Upper lobe of left lung (tissue), 6 donors: ENCODE measurements at places on chromosomes 7 and 10.
A peak's percentile ranks its signal among the peaks of the same experiment; 100 is the strongest.

DNA sequence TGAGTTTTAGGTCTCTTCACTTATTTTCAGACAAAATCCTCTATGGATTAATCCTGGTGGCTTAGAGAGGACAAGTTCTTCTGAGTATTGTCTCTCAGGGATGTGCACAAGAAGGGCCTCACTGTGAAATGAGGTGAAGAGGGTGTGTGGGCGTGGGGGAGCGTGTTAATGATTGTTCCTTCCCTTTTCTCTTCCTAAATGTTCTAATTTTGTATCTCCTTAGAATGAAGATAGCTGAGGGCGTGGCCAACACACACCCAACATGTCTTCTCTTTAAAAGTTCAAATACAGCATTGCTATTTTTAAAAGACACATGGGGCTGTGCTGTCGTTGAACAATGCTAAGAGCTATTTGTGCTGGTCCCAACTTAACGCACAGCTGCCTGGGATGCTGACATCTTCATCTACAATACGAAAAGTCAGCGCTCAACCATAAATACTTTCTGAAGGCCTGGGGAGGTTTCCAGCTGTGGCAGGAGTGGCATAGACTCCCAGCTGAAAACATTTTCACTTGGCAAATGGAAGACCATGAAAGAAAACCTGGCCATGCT lies 135.9 kb downstream of the JCAD start:
- no peak for DNase-seq

GRCh38 chr7:13904689-13905088 lies 84.8 kb downstream of the ETV1 start:
- no peak for DNase-seq

- no peak for DNase-seq
These were observed 50.3 kb downstream of the PALD1 start for GRCh38 chr10:70528741-70529362.

- no peak for DNase-seq
These were observed 3.1 kb upstream of the LDB3 start for GRCh38 chr10:86665218-86665607.

DNA sequence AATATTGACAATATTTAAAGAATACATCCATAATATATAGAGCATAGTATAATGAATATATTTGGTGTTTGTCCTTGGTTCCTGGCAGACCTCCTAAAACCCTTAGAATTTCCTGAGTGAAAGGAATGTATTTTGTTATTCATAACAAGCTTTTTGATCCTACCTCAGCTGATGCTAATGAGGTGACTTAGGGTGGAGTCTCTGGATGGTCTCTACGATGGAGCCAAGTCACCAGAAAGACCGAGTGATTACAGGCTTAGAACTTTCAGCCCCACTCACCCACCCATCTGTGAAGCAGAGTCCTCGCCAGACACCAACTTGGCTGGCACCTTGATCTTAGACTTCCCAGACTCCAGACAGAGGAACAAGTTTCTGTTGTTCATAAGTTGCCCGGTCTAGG lies 35.9 kb downstream of the UPF2 start:
- DNase-seq, result no peak

GRCh38 chr10:72392571-72392970 lies 37.9 kb upstream of the DNAJB12 start:
- no peak for DNase-seq

DNA sequence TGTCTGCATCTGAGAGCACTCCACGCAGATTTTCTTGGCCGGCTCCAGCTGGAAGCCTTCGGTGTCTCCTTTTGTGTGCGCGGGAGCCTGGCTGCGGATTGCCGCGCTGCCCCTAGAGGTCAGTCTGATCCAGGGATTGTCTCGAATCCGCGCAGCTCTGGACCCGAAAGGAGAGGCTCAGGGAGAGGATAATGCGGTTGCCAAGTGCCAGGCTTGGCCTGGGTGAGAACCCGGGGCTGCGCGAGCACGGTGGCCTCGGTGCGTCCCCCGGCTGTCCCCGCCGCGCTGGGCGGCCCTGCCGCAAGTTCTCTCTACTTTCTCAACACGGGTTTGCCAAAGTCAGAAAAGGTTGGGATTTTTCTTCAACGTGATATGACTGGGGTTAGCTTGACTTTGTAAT lies 140.9 kb downstream of the ADCYAP1R1 start:
- DNase-seq, result peak; percentile 81

GRCh38 chr10:49242604-49243003 lies 54.4 kb upstream of the TMEM273 start:
- no peak for DNase-seq

DNA sequence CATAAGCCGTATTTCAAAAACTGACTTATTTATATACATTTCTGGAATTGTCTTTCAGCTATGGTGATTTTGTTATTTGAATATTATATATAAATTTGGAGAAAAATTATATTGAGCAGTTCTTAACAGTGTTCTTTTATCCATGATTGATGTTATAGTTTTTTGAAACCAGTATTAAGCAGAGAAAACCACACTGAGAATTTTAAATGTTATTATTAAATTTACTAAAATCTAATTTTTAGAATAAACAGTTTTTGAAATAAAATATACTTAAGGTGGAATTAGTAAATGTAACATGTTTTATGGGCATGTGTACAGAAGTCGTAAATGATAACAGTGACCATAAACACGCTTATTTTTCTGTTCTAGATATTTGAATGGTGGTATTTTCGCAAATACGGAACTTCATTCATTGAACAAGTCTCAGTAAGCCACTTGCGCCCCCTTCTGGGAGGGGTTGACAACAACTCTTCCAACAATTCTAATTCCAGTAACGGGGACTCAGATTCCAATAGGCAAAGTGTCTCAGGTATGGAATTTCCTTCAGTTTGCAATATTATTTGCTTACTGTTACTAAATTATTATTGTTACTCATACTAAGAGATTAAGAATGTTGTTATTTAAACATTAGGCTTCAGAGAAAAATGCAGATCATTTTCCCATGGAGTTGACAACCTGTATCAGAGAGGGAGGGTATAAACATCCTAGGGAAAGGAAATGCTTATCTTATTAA lies 166.1 kb downstream of the ST7 start:
- DNase-seq, result peak; percentile 80

DNA sequence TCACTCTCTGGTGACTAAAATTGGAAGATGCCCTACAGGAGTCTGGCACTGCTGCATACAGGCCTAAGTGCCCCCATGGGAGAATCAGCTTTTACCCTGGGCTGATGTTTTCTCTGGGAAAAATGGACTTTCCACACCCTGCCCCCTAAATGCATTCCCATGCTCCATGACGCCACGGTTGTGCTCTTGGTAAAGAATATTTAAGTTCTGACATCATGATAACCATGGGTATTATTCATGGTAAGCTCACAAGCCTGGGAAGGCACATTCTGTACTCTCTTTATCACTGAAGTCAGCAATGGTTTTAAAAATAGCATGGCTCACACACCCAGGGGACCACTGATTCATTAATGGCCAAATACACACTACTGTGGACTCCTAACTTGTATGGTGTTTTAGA lies 43.4 kb downstream of the HIPK2 start:
- no peak for DNase-seq

DNA sequence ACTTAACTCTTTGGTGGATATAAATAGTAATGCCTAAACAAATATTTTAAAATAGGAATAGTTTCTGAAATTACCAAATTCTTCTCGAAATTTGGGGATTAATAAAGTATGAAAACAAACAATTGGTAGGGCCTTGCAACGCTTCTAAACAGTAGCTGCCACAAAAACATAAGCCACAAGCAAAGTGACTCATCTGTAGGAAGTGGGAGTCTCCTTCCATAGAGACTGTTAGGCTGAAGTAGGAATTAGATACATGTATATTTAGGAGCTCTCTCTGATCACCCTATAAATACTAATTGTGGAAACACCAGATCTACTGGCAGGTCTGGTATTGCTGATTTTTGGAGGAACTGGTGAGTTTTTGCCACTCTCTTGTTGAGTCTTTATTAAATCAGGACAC lies 5.7 kb upstream of the LMOD2 start:
- no peak for DNase-seq

GRCh38 chr10:75624638-75625037 lies 193.2 kb downstream of the LRMDA start:
- no peak for DNase-seq

GRCh38 chr7:116922545-116922944 lies 30.8 kb upstream of the ST7 start:
- DNase-seq, result no peak

DNA sequence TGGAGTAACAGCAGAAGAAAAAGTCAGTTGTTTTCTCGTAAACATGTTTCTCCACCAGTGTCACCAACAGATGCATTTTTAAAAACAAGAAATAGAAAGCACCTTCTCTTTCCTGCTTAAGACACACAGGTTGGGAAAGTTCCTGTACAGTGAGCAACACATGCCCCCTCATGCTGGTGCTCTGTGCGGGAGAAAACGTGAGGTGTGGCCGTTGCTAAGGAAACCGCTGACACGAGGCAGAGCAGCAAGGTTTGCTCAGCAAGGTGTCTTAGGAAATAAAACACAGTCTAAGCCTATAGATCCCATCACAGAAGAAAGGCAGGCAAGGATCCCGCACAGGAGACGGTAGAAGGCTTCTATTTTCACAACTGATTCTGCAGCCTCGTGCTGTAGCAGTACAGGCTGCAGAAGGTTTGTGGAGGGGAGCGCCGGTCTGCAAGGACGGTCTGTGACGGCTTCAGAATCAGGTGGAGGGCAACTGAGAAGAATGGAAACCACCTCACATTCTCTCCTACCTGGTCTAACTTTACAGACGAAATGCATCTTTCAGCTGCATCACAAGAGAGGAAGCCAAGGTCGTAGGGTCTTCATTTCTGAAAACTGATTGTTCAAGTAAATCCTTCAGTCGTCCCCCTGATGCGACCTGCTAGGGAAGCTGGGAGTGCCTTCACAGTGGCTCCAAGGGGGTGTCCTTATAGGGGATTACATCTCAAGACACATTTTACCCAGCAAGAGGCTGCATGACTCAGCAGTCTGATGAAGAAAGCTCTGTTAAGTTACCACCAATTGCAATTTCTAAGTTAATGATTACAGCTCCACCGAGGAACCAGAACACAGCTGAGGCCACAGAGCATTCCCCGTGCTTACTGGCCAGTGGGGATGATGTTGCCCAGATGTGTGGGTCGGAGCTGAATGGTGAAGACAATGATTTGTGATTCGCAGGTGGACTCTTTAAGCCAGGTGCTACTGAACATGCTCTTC lies 150.7 kb upstream of the KLF14 start:
- DNase-seq, result peak; percentile 74

GRCh38 chr7:90487808-90488207 lies 18.4 kb downstream of the PTTG1IP2 start:
- no peak for DNase-seq

- DNase-seq, result no peak
These were observed 1.8 kb upstream of the CHN2 start for GRCh38 chr7:29192811-29193210.
